ENCODE measurements at places on chromosomes 16 and 17.
A peak's percentile ranks its signal among the peaks of the same experiment; 100 is the strongest.

DNA sequence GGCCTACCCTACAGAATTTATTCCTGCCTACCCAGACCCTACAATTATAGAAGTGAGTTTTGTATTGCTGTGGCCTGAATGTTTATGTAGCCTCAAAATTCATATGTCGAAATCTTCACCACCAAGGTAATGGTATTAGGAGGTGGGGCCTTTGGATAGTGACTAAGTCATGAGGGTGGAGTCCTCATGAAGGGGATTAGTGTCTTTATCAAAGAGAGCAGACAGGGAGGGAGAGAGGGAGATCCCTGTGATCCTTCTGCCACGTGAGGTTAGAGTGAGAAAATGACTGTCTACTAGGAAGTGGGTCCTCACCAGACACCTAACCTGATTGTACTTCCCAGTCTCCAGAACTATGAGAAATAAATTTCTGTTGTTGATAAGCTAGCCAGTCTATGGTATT lies 981 bp upstream of the DUXB start:
- no peak for DNase-seq

- DNase-seq, result no peak
These were observed 9.2 kb downstream of the C17orf67 start for GRCh38 chr17:56824503-56824902.

DNA sequence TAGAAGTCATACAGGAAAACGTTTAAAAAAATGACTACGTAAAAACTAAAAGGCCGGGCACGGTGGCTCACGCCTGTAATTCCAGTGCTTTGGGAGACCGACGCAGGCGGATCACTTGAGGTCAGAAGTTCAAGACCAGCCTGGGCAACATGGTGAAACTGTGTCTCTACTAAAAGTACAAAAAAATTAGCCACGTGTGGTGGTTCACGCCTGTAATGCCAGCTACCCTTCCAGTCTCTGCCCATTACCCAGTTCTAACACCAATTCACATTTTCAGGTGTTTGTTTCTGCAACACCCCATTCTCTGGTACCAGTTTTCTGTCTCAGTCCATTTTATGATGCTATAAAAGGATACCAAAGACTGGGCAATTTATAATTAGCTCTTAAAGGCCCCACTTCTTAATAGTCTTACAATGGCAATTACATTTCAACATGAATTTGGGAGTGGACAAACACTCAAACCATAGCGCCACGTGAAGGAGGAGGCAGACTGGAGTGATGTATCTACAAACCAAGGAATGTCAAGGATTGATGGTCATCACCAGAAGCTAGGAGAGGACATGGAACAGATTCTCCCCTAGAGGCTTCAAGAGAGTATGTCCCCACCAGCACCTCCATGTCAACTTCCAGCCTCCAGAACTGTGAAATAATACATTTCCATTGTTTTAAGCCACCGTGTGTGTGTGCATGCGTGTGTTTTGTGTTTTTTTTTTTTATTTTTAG lies 791 bp upstream of the C17orf75 start:
- no peak for DNase-seq

DNA sequence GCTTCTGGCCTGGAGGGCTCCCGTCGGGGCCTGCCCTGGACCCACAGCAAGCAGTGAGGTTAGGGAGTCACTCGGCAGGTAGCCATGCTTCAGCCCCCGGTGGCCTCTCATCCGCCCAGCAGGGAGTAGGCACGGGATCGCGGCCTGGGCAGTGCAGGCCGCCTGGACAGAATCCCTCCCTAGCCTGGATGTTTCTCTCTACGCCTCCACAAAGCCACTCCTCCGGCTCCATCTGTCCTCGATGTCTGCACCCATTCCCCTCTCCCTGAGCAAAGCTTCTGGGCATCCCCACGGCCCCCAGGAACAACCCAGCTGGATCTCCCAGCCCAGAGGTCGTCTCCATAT lies 145.2 kb downstream of the RBFOX3 start:
- no peak for DNase-seq

DNA sequence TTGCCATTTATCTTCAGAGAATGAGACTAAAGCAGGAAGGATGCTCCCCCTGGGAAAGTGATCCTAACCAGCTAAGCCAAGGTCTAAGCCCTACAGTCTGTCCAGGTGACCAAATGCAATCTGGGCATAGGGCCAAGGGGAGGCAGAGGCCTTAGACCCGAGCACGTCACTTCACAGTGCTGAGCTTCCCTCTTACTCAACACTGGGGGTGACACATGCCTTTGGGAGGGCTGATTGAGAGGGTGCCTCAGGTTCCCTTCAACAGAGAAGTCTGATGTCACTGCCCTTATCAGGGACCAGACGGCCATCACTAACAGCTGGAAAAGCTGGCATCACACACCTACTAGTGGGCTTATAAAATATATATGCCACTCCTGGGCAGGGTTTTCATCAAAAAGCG lies 4.0 kb downstream of the CIAO2B start:
- DNase-seq, result no peak

DNA sequence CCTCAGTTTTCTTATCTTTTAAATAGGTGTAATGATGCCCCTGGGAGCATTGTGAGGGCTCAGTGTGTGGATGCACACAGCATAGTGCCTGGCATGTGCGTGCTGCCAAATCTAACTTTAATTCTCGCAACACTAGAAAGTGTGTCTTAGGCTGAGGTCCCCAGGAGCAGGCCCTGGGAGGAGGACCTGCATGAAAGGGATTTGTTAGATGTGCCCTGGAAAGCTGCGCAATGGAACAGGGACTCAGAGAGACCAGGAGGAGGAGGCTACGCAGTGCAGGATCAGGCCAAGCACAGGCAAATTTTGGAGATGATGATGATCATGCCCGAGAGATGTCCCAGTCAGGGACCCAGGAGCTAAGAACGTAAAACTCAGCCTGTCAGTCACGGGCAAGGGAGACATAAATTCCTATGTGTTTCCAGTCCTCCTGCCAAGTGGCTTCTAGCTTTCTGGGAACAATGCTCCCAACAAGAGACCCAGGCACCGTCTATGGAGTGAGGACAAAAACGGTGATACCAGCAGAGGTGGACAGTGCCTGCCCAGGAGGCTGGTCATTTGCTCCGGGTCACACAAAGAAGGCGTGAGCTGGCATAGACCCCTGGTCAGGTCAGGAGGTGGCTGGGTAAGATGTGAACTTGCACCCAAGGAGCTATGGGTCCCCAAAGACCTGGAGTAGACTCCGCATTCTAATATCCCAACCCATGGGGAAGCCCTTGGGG lies 352.2 kb upstream of the TNRC6C start:
- DNase-seq, result no peak

DNA sequence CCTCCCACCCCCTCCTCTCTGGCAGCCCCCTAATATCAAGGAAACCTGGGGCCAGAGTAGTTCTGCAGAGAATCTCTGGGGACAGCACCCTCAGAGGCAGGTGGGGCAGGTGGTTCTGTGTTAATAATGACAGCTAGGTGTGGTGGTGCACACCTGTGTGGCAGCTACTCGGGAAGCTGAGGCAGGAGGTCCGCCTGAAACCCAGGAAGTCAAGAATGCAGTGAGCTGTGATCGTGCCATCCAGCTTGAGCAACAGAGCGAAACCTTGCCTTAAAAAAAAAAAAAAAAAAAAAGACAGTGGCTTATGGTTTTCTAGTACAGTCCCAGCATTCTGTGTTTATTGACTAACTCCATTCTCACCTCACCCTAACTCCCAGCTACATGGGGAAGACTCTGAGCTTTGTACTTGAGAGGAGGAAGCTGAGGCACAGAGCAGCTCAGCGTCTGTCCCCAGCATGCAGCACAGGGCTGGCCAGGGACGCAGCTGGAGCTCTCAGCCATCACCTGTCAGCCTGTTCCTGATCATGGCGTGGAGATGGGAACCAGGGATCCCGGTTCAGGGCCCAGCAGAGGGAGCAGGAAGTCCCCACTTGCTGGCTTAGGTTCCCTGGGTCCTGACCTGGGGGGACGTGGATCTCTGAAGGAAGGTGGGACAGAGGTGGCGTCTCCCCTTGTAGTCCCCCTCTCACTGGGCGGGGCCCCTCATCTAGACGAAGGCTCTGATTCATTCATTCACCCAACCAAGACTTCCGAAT lies 6.1 kb downstream of the DBNDD1 start:
- DNase-seq, result no peak

GRCh38 chr16:53022374-53022773 lies 30.3 kb downstream of the CHD9NB start:
- DNase-seq, result peak; percentile 73

DNA sequence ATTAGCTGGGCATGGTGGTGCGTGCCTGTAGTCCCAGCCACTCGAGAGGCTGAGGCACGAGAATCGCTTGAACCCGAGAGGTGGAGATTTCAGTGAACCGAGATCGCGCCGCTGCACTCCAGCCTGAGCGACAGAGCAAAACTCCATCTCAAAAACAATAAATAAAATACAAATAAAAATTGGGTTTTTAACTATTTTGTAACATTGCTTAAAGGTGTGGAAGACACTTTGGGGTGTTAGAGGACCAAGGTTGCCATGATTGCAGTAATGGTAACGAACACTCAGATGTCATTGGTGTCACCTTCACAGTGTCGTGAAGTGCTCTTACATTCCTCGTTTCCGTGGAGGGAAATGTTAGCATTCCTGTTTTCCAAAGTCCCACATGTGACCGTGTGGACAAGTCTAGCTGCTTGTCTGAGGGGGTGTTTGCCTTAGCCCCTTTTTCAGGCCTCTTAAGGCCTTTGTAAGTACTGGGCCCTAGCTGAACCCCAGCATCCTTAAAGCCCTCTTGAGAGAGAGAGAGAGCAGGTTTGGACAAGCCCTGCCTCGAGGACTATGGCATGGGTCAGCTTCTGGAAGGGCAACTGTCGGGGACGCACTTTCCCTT lies 8.6 kb downstream of the C16orf96 start:
- no peak for DNase-seq

GRCh38 chr17:73998653-73999645 lies 204.5 kb upstream of the RPL38 start:
- peak; percentile 75 for DNase-seq

DNA sequence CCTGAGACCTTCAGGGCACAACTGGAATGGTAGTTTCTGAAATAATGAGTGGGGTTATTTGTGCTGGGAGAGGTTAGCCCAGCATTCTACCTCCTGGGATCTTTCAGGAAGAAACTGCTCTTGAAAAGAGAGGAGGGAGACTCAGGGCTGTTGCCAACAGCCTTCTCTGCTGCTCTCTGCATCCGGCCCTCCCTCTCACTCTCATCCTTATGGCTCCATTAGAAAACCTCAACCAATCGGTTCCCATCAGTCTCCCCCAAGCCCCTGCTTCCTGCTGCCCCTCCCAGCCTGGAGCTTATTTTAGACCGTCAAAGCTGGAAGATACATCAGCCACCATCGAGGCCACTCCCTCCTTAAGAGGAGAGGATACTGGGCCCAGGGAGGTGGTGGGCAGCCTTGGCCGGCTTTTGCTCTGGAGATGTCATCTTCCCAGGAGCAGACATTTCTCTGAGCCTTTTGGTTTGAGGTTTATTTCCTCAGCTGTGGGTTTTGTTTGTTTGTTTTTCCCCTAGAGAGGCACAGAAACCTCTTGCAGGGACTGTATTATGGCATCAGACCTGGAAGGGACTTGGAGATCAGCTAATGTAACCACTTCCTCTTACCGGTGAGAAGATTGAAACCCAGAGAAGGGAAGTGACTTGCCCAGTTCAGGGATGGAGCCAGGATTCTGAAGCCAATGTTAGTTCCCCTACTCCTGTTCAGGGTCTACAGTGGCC lies 2.7 kb downstream of the MPRIP start:
- DNase-seq, result no peak

DNA sequence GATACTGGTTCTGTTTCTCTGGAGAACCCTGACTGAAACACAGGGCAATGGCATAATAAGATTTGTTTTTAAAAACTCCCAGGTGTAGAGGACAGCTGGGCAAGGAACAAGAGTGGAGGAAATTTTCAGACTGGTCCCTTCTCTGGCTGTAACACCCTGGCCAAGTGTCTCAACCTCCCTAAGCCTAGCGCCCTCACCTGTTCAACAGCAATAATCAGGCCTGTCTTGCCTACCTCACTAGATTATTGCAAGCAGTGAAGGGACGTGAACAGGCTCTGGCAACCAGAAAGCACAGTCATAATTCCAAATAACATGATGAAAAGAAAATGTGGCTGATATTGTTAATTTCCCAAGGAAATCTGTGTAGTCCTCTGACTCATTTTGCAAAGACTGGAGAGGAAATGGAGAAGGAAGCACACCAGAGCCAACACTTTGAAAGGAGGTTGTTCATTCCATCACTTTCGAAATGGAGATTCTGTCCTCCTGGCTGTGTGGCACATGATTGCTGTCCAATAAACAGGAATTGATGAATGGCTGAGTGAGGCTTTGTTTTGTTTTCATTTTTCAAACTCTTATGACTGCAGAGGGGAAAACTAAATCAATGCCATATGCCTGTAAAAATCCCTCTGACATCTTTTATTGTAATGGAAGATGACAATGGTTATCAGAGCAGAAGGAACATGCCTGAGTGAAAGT lies 87.5 kb upstream of the HLF start:
- DNase-seq, result no peak

DNA sequence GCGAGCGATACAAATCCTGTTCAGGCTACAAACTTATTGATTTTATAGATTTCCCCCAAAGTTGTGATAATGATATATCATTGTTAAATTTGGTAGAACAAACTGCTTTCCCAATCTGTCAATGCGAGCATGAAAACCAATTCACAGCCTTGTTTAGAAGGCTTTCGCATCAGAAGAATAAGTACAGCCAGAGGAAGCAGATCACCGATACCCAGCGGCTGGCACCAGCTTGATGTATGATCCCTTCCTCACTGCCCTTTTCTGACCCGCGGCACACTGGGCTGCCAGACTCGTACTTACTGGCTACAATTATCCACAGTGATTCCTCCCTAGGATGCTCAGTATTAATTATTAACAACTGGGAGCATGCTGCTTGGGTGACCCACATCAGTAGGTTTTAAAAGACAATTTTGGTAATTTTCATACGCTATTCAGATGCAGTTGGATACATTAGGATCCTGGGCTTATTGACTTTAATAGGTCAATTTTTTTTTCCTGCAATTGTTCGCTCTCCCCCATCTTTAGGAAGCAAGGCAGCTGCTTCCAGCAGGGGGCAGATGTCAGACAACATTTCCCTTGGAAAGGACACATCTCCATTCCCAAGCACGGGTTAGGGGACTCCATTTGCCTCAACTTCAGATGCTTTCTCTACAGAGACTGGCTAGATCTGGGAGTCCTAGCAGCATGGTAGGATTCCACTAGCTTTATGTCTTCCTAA lies 582.7 kb upstream of the PSMD7 start:
- peak; percentile 51 for DNase-seq

DNA sequence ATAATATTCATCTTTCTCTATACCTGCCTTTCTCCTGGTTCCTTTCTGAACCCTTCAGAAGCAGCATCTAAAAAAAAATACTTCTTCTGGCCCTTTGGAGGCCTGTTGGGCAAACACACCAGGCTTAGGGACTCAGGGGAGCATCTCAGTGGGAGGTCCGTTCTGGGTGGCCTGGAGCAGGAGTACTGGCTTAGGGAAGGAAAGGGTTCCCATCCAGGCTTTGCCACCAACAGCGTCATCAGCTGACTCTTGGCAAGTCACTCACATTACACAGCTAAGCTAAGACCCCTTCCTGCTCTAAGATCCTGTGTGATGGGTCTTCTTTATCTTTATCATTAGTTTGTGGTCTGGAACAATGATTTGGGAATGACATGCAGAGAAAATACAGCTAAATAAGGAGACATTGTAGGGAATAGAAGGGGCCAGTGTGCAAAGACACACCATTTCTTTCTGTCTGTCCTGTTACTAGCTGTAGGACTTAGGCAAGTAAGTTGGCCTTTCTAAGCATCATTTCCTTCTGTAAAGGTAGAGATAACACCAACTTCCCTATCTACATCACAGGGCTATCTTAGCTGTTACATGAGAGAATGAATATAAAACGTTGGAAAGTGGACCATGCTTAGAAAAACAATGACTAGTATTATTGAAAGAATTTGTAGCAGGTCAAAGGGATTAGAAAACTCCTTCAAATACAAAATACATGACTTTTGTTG lies 9.9 kb downstream of the PCTP start:
- no peak for DNase-seq

All from HEK293T (cell line).